Stimulated activated CD8-positive, alpha-beta memory T cell treated with anti-CD3 and anti-CD28 coated beads, Interleukin-4, amount 100 ng/mL, for 48 hours (primary cell): ENCODE measurements at places on chromosomes 2 and 18.

GRCh38 chr18:10989486-10989885 is 159.9 kb downstream of the PIEZO2 start:
- DNase-seq = no peak

DNA sequence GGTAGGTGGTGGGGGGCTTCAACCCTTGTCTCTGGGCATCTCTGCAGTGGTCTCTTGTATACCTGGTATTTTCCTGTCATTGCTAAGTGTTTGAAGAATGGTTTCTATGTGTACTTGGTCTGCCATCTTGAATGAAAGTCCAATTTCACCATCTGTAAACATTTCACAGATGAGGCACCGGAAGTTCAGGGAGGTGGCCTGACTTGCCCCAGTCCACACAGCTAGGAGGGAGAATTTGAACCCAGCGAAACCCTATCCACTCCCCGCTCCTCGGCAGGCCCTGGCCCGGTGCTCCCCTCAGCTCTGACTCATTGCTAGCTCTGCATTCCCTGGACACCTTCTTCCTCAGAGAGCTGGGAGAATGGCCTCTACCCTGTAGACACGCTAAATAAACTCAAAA is 30.5 kb downstream of the ZAP70 start:
- DNase-seq = no peak

GRCh38 chr2:124623560-124623959 is 598.5 kb downstream of the CNTNAP5 start:
- no peak for DNase-seq

GRCh38 chr2:68653034-68653433 is 9.7 kb downstream of the PROKR1 start:
- peak; percentile 51 for DNase-seq

GRCh38 chr2:66494708-66495107 is 59.8 kb downstream of the MEIS1 start:
- DNase-seq = no peak

GRCh38 chr18:76979906-76980305 is 152.7 kb downstream of the MBP start:
- no peak for DNase-seq

- no peak for DNase-seq
Measured at GRCh38 chr2:68216454-68217310, 35.6 kb downstream of the PPP3R1 start.

DNA sequence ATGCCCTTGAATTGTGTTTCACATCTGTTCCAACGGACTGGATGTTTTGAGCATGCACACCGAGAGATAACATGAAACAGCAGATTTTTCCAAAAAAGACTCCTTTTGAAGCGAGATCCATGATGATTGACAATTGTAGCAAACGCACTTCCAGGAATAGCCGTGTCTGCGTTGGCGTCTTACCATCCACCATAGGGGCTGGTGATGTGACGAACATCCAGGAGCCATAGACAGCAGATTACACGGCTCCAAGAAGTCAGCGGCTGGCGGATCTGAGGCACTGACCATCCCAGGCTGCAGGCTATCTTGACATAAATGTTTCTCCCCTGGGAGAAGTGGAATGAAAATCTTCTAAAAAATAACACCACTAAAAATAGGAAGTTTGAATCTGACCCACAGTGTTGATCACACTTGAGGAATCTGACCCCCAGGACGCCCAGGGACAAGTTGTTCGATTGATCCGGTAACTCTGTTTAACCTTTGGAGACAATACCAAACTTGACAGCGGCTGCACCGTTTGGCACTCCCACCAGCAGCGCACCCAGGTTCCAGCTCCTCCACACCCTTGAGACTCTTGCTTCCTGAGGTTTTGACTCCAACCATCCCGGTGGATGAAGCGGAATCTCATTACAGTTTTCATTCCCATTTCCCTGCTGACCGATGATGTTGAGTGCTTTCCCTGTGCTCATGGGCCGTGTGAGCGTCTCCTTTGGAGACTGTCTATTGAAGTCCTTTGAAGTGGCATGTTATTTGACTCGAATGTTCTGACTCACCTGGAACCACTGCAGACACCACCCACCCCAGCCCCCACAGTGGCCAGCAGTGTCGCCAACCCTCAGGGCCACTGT is 140.0 kb upstream of the GPC1 start:
- no peak for DNase-seq

GRCh38 chr2:17470855-17471641 is 47.2 kb downstream of the RAD51AP2 start:
- no peak for DNase-seq

- DNase-seq = no peak
Measured at GRCh38 chr2:76415821-76416220, 705.1 kb upstream of the GCFC2 start.

DNA sequence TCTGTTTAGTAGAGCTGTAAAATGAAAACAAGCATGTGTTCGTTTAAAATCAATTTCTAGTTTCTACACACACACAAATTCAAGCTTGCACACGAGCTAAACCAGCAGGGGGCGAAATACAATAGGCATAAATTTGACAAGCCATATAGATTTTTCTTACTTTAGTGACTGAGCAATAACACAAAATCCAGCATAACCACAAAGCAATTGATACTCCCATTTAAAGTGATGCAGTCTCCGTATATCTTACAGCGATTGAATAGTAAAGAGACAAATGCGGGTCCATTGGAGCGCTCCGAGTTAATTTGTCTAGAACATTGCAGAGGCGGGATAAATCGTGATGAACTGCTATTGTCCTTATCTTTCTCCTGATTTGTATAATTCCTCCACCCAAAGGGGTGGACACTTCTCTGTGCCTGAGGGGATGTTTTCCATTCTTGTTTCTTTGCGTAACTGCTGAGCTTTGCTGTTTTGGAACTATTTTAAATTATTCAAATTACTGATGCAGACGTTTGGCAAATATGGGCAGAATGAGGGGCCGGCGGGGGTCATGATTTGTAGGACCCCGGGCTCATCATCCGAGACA is 1.2 kb upstream of the AFTPH start:
- peak; percentile 78 for DNase-seq

DNA sequence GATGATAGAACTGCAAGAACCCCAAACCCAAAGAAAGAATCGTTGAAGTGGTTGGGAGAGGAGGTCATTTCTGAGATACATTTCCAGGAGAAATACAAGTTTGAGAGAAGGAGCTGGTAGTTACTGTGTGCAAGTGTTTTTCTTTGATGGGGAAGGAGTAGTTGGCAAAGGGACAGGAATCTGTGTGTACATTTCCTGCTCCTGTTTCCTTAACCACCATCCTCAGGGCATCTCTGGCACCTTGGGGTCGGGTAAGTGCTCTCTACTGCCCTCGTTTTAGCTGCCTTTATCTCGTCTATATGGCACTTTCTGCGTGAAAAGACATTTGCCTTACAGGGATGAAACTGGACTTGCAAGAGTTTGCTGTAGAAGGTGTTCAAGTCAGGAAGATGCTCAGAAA is 27.3 kb downstream of the CDC42EP3 start:
- no peak for DNase-seq

DNA sequence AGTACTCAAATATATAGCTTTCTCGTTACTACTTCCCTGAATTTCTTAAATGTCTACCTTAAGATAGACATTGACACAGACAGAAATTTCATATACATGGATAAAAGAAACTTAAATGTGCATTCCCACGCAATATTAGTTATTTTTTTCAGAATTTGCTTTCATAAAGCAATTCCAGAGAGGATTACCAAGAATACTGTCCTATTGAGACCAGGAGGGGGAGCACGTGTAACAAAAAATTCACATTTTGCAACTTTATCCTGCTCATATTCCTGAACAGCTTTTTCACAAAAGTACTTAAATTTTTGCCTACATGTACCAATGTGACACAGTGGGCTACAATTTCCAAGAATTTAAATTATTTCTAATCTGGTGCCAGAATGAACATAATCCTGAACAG is 30.7 kb upstream of the ERCC3 start:
- no peak for DNase-seq

DNA sequence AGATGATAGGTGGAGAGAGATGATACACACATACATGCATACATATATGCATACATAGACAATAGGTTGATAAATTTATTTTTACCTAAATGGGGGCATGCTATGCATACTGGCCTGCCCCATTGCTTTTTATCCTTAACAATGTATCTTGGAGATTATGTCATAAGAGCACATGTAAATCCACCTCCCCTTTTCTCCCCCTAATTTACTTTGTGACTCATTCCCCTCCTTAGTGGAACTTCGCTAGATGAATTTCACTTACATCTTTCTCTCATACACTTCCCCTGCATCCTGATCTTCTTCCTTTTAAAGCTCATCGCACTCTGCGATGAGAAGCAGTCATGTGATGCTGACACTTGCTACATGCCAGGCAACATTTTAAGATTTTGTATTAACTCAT is 223.6 kb downstream of the C1D start:
- DNase-seq = no peak

DNA sequence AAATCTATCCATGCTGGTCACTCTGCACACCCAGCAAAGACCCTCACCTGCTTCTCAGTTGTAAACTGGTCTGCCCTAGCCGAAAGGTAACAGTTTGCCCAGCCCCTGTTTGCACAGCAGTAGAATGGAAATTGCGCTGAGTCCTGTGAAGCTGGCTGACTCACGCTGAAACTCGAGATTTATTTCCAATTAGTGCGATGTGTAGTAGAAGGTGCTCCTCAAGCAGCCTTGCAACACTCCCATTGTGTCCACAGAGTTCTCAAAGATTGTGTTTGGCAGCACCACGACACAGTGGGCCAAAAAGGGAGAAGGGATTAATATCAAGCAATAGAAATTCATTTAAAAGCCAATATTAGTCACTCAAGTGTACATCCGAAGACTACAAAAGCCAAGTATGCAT is 21.7 kb upstream of the APCDD1 start:
- no peak for DNase-seq

DNA sequence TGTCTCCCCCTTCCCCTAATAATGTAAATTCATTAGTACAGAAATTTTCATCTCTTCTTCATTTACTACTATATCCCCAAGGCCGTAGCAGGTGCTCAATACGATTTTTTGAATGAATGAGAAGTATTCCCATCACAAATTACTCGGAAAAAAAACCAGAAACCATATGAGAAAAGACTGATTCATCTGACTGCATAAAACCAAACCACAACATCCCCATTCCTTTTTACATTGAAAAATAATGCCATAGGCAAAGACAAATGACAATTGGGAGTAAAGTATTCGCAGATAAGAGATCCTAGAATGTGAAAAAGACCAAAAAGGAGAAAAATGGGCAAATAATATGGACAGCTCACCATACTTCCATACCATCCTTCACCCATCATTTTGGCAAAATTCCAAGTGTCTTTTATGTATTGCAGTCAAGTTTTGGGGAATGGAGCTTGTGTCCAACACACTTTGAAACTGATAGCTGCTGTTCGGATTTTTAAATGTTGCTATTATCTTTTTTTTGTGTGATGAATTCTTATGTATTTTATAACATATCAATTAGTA is 1.5 kb downstream of the ZC3H8 start:
- DNase-seq = no peak

DNA sequence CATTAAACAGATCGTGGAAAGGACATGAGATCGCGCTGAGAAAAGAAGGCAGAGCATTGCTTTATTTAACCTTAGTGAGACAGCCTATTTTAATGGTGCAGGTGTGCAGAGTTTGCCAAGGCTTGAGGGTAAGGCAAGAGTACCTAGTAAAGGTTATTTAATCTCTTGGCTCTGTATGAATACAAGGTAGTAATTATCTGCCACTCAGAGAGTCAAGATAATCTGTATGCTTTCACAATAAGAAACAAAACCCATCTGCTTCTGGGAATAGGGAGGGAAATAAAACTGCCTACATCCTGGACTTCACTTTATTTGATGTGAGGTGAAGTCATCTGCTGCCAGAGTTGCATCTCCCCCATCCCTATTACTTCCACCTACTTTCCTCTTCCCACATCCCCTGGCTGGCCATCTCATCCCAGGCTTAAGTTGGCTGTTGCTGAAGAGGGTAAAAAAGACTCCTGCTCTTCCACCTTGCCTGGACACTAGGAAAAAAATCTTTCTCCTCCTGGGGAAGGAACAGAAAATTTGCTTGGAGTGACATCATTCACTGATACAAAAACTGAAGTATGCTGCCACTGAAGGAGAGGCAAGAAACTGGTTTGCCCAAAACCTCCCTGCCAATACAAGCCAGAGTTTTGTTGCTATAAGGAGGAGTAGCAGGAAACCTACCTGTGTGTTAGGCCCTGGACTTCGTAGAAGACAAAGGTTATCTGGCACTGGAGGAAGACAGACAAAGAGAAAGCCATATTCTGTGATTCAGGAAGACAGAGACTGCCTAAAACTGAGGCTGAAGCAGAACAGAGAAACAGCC is 35.8 kb upstream of the ARHGAP25 start:
- DNase-seq = no peak

DNA sequence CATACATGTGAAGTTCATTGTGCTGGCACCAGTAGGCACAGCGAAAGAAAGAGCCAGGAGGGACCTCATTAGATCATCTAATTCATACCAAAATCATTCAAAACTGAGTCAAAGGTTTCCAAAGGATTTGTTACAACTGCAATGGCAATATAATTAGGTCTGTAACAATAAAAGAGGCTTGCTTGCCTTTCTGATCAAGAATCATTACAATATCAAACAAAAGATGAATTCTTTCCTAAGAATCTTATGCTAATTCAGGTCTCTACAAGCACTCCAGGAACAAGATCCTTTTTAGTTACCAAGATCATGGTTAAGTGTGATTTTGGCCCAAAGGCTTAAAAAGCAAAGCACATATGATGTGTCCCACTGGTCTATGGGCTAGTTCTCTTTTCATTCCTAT is 41.9 kb upstream of the ITPRID2 start:
- no peak for DNase-seq

DNA sequence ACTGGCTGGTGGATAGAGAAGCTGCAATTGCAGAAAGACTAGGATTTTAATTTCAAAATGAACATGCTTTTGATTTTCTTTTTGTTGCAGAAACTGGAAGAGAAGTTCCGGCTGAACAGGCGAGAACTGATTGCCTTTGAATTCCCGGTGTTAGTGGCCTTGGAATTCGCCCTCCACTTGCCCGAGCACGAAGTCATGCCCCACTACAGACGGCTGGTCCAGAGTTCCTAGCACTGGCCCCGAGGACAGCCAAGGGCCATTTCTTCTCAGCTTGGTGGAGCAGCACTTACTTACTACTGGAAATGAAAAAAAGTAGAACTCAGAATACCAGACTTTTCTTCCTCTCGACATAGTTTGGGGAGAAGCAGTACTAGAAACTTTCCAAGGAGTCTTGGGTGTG is 121.9 kb downstream of the CABLES1 start:
- DNase-seq = no peak

DNA sequence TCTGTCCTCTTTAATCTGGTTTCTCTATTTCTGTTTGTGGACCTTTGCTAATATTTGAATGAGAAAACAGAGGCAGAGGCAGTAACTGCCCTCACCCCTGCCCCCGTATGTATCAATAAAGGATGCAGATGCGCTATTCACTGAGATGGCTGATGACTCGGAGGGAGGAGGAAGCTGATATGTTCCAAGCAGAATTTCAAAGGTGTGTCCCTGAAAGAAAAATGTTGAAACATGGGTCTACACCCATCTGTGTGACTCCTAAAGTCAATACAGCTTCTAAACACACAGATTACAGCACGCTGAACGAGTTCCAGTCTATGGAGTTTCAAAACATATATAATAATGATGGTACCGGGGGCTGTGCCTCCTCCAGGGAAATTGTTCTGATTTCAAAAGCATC is 38.8 kb downstream of the EPHA4 start:
- no peak for DNase-seq

- DNase-seq = no peak
Measured at GRCh38 chr2:127841466-127842178, 16.3 kb downstream of the POLR2D start.
